ENCODE measurements at places on chromosomes 6 and 20.

DNA sequence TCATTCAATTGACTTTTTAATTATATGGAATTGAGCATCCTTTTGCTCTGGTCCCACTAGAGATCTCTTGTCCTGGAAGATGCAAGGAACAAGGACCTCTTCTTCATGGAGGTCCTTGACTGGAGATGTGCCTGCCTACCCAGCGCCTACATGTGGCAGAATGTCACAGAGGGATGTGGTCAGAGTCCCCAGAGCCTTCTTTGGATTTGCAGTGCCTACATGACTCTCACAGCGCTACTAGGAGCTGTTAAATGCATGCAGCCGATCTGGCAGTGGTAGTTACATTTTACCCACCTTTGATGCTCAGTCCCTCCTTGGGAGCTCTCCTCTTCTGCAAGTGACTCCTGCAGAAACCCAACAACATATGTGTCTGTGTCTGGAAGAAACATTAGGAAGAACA is 51.9 kb upstream of the ADTRP start:
- no peak for DNase-seq

DNA sequence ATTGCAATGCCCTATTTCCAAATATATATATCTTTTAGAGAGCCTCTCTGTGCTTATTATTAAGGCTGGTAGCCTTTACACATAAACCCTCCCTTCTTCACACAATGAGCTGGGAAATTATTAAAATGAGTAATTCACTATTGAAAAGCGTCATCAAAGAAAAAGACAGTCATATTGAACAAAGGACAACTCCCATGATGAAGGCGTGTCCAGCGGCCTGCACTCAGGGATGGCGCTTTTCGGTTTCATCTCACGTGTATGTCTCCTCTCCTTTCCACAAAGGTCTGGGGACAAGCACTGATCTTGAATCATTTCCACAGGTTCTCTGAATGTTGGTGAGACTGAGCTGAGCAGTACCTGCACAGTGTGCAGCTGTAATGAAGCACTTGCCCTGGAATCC is 3.5 kb downstream of the SERPINB9 start:
- DNase-seq, result no peak

DNA sequence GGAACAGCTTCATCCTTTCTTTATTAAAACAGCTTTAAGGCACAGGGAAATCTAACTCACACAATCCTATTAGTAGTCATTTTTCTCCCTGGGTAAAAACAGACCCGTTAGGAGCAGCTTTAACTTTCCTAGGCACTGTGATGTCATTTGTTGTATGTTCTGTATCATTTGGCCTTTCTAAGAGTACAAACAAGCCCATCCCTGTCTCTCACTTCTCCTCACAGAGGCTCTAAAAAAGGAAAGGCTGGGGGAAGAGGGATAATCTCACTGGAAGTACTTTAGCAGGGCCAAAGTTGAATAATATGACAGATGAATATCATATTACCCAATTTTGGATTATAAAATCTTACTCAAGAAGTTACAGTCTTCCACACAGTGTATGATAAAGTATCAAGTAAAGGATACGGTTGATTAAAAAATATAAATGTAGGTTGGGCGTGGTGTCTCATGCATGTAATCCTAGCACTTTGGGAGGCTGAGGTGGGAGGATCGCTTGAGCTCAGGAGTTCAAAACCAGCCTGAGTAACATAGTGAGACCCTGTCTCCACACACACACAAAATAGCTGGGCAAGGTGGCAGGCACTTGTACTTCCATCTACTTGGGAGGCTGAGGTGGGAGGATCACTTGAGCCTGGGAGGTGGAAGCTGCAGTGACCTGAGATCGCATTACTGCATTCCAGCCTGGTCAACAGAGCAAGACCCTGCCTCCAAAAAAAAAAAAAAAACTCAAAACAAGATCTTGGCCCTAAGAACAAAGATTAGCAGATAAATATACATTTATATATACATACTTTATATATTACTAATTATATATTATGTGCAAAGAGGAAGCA is 7.9 kb downstream of the NUDT3 start:
- DNase-seq, result no peak

DNA sequence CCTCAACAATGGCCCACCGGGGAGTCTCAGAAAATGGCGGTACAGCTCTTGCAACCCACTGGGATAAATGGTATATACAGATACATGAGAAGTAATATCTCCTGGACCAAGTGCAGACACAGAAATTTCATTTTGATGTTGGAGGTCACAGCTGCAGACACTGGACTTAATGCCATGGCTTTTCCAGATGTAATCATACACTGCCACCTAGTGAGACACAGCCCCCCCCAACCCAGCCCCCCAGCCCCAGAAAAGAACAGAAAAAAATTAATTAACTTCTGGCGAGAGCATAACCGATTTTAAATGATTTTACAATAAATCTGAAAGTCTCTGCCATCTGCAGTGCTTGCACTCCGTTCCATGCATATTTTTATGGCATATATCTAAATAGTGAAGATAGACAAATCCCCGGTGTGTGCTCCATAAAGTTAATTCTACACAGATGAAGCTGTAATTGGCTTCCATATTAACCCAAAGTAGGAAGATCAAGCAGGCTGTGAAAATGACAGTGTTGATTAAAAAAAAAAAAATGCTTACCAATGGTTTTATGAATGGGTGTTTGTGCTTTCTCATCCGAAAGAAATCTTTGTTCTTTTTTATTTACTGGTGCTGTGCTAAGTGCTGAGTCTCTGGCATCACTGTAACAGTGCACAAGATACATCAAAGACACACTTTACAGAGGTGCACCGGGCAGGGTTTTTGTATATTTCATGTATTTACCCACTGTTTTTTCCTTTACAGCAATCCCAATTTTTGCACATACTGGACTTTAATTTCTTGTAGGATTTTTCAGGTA is 804.1 kb downstream of the TFAP2A start:
- no peak for DNase-seq

- no peak for DNase-seq
Observed at GRCh38 chr20:46739431-46740213, 30.2 kb downstream of the SLC2A10 start.

DNA sequence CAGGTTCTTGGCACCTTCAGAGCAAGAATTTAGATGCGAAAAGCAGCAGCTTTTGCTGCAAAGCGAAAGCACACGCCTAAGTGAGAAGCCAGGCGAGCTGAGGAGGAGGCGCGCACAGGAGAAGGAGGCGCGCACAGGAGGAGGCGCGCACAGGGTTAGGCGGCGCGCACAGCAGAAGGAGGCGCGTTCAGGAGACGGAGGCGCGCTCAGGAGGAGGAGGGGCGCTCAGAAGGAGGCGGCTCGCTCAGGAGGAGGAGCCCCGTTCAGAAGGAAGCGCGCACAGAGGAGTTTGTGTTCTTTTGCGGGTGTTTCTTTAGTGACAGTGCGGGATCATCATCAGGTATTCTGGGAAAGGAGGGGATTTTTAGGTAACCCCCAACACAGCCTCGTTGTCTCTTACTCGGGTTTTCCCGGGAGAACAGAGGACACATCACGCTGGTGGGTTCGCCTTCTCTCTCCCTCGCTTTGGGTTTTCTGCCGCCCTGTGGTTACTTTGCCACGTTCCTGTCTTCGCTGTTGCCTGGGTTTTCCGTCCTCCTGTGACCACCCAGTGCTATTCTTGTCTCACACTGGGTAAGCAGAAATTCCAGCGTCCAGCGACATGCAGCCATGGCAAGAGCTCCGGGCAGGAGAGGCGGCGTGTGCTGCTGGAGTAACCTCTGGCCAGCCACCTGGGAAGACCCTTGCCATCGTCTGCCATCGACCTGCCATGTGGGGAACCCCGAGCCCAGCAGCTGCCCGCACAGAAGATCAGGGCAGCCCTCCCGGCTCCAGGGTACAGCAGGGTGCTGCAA is 47.0 kb downstream of the WDR27 start:
- peak; percentile 7 for DNase-seq

DNA sequence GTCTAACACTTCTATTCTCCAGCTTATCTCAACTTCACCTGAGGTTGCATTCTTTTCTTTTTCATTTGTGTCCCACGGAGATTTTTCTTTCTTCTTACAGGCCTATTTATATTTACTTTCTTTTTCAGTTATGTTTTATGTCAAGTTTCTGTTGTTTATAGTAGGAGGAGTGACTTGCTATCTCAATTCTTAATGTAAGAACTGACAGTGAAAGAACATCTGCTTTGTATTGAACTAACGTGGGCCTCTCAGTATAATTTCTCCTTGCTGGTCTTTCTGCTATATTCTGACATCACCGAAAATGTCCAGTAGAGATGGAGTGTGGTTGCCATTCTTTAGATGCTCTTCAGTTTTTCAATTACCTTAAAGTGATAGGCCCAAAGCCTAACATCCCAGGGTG is 521.7 kb downstream of the EPM2A start:
- DNase-seq, result no peak

GRCh38 chr6:145295746-145296145 is 439.6 kb downstream of the EPM2A start:
- no peak for DNase-seq

DNA sequence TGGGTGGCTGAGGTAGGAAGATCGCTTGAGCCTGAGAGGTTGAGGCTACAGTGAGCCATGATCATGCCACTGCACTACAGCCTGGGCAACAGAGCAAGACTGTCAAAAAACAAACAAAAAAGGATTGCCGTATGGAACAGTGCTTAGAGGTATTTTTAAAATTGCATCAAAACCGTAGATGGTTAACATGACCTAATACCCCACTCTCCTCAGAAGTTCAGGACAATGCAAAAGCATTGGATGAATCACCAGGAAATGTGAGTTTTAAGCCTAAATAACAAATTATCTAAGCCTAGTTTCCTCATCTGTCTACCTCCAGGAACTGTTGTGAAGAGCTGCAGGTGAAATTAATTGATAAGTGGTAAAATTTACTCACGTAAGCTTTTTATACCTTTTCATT is 123.8 kb upstream of the ID4 start:
- DNase-seq, result no peak

GRCh38 chr6:140360651-140361050 is 986.2 kb upstream of the CITED2 start:
- DNase-seq, result no peak

DNA sequence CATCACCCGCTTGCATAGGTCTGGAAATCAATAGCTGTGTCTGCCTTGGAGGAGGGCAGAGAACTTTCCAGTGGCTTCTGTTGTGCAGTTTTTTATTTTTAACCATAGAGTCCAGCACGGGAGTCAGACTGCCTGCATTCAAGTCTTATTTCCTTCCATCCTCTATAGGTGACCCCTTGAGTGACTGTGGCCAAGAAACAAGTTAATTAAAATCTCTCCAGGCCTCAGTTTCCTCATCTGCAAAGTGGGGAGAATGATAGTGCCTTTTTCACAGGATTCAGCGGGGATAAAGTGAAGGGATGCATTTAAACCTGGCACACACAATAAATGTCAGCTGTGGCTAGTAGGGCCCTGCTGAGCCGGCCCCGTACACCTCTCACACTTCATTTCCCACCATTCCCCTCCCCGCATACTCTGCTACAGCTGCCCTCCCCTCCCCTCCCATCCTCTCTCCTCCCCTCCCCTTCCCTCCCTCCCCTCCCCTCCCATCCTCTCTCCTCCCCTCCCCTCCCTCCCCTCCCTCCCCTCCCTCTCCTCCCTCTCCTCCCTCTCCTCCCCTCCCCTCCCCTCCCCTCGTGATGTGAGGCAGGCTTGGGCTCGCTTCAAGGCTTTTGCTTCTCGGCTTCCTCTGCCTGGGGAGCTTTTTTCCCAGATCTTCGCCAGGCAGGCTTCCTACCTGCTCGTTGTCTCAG is 150.5 kb downstream of the TFAP2C start:
- DNase-seq, result no peak

- no peak for DNase-seq
Observed at GRCh38 chr6:153634416-153634815, 404.6 kb upstream of the OPRM1 start.

GRCh38 chr6:139161817-139162284 is 27.0 kb downstream of the HECA start:
- no peak for DNase-seq

All from amniotic stem cell (primary cell).